ENCODE measurements at places on chromosomes 2 and 18.
A peak's percentile ranks its signal among the peaks of the same experiment; 100 is the strongest.

GRCh38 chr18:26978812-26979341, 113.4 kb upstream of the AQP4 start:
- no peak for DNase-seq

GRCh38 chr2:98341241-98341640, 5.0 kb upstream of the CNGA3 start:
- no peak for DNase-seq

GRCh38 chr2:225164401-225165050, 122.3 kb upstream of the DOCK10 start:
- DNase-seq: no peak

DNA sequence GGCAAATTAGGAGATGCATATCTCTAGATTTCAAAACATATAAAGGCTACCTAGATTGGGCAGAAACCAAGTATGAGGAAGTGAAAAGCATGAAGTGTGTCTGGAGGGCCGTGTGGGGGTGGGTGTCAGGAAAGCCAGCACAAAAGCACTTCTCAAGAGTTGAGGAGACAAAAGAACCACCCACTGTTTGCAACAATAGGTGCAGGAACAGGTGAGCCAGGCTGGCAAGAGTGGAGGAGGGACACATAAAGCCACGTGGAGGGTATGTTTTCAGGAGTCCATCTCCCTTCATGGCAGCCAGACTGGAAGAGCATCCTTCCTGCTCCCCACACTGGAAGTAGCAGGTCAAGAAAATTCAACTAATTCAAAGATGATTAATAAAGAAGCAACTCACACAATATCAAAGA, 96.4 kb downstream of the CERS6 start:
- DNase-seq: no peak

DNA sequence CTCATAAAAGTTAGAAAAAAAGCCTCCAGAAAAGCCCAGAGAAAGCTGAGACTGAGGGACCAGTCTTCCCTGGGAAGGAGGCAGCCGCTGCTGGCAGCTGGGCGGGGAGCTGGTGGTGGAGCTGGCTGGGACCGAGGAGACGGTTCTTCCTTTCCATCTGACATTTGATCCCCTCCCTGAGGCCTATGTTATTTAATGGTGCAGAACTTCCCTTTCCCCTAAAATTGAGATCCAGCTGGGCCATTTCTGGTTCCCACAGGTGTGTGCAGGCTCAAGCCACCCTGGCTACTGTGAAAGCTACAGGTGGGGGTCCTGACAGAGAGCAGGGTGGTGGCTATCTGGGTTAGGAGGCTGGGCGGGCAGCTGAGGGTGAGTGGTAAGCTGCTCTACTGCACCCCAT, 81.5 kb upstream of the FZD7 start:
- no peak for DNase-seq

- peak; percentile 54 for DNase-seq
Measured at GRCh38 chr2:1675633-1676032, 68.7 kb downstream of the PXDN start.

DNA sequence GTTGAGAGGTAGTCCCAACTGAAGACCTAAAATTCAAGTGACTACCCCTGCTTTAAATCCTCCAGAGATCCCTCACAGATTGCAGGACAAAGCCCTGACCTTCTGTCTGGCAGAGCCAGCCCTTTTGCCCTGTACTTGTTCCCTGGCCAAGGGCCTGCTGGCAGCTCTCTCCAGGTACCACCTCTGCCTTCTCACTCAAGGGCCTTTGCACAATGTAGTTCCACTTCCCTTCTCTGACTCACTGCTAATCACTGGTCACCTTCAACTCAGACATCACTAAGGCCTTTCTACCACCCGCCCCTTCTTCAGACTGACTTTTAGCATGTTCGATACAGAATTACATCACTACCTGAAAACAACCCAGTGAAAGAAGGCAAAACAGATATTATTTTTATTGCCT, 411.0 kb downstream of the TMEM182 start:
- no peak for DNase-seq

- no peak for DNase-seq
Measured at GRCh38 chr2:60998628-60999545, 18.6 kb upstream of the PEX13 start.

- DNase-seq: no peak
Measured at GRCh38 chr18:51009072-51009471, 20.9 kb upstream of the SMAD4 start.

DNA sequence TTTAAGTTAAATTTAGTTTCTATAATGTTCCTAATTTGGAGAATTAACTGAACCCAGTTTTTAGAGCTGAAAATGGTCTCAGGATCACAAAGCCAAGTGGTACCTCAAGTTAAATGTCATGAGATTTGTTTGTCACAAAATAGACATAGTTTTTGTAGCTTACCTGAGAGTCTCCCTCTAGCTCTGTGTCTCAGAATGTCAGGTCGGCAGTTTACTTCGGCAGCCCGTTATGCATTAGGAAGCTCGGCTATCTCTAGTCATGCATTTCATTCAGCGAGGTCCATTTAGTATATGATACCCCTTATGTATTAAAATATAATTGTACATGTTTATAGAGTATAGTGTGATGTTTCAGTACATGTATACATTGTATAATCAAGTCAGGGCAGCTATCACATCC, 155.6 kb downstream of the EML6 start:
- DNase-seq: no peak

GRCh38 chr2:216659276-216659675, 26.1 kb downstream of the IGFBP2 start:
- DNase-seq: no peak

DNA sequence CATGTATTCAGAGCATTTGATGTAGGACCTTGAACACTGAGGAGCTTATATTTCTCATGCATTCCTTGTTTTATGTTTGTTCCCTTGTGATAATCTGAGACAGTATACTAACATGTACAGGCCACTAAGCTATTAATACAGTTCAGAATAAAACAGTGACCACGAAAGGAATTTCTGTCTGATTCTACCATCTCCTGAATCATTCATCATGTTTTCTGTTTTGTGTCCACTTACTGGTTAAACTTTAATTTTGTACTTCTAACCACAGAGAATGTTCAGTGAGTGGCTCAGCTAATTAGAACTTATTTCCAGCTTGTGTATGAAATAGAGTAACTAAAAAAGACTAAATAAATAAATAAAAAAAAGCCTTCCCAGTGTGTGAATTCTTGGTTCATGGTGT, 110.4 kb downstream of the LRP1B start:
- no peak for DNase-seq

- DNase-seq: no peak
Measured at GRCh38 chr2:176004934-176005333, 2.9 kb upstream of the LNPK start.

GRCh38 chr18:80129672-80130367, 20.8 kb downstream of the ADNP2 start:
- DNase-seq: no peak

DNA sequence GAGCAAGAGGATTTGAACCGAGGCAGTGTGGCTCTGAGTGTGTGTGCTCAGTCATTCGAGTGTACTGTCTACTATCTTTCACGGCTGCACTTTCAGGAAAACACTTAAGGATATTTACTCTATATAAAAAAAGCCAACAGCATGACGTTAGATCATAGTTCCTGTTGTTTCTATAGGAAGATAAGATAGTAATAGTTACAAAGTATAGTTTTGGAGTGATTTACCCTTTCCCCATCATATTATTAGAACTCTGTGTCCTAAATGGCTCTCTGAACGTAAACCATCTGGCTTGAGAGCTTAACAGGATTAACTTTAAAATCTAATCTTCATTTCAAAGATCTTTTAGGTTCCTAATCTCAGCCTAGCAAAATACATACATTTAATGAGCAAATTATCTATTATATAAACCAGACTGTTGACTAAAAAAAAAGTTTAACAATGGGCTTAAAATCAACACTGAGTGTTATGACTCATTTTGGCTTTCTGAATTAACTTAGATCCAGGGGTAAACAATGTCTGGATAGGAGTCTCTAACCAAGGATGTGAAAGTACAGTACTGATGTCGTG, 150.3 kb upstream of the DNMT3A start:
- no peak for DNase-seq

DNA sequence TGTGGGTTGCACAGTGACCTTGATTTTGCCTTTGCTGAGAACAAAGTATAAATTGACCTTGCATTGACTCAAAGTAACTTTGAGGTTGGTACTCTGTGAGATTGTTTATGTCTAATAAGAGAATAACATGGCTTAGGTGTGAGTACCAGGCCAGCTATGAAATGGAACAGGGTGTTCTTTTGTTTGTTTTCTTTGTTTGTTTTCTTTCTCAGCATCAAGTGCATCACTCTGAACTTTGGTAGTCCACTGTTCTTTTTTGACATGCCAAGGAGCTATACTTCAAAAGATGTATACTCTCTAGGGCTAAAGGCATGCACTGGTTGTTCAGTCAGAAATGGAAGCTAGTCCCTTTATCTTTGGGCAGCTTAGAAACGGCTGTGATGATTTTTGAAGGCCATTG, 5.1 kb downstream of the ABCB11 start:
- no peak for DNase-seq

GRCh38 chr2:70686577-70687460, 81.2 kb downstream of the ADD2 start:
- peak; percentile 32 for DNase-seq

GRCh38 chr2:34808426-34808825, 1209.3 kb upstream of the FAM98A start:
- DNase-seq: no peak

DNA sequence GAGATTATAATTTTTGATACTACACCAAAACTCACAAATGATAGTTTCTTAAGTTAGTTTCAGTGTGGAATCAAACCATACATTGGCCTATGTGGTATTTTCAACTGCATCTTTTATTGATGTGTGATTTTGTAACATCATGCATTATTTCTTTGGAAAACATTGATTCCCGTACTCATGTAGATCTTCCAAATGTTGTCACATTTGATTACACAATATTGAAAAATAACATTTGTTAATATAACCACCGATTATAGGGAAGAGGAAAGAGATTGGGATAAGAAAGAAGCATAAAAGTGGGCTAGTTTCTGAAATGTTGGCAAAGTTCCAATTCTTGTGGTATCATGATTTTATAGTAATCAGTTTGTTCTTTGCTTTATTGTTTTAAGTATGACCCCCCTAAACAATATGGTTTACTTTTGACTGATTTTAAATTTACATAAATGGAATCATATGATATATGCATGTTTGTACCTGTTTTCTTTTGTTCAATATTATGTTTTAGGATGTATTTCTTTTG, 117.2 kb upstream of the OTX1 start:
- no peak for DNase-seq

DNA sequence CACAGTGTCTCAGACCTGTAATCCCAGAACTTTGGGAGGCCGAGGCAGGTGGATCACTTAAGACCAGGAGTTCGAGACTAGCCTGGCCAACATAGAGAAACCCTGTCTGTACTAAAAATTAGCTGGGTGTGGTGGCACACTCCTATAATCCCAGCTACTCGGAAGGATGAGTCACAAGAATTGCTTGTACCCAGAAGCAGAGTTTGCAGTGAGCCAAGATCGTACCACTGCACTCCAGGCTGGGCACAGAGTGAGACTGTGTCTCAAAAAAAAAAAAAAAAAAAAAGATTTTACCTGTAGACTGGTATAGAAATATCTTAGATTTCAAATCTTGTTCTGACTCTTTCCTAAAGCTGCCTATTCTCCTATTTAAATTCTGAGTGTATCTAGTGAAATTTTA, 7.2 kb upstream of the KLHL29 start:
- no peak for DNase-seq

DNA sequence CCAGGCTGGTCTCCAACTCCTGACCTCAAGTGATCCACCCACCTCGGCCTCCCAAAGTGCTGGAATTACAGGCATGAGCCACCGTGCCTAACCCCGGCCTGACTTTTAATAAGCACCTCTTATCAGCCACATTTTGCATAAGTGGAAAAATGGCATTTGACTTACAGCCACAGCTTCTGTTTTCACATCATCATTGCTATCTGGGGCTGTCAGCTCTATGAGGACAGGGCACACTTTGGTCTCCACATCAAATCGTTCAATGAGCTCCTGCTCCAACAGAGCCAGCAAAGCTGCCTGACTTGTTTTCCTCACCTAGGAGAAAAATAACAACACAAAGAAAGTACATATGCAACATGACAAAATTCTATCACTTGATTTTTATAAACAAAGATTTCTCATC, 26.4 kb downstream of the PPP4R1 start:
- DNase-seq: no peak

GRCh38 chr18:3624935-3625741, 175.2 kb downstream of the TGIF1 start:
- DNase-seq: no peak

- no peak for DNase-seq
Measured at GRCh38 chr2:158359846-158360245, 96.7 kb downstream of the CCDC148 start.
